Activated T-helper 1 cell treated with anti-CD3 and anti-CD28 coated beads, Interleukin-12 subunit alpha, Interleukin-12 subunit beta, Interleukin-2, Interleukin-4 antibody, amounts not matched to agents 30 ng/mL and 10 ng/mL and 1 ng/mL, durations not matched to agents 14 hours and 24 hours and 36 hours (primary cell): ENCODE measurements at places on chromosomes 16 and 17.
A peak's percentile ranks its signal among the peaks of the same experiment; 100 is the strongest.

DNA sequence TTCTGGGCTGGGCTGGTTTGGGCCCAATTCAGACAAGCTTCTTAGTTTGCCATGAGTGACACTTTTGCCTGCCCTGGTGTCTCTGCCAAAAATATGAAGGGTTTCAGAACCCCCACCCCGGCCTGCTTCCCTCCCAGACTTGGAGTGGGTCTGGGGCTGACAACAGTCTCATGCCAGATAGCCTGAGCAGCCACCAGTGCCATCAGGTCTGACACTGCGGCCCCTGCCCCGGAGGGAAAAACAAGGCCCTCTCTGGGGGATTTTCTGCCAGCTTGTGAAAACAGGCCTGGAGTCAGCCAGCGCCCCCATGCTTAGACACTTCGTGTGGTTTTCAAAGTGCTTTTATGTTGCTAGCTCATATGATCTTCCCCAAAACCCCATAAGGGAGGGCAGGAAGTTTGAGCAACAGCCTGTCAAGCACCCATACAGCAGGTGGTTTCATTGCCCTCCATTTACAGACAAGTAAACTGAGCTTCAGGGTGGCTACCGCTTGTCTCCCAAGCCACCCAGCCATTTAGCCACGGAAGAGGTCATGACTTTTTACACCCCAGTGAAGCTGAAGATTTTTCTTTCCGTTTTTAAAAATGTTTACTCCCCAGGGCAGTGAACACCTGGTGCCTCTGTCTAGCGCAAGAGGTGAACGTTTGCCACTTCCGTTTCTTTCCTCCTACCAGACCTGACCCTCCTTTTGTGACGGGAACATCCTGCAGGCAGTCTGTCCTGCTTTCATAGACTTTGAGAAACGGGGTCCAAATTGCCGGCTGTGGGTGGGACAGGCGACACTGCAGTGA, 300.6 kb downstream of the SEC14L1 start:
- H3K4me1 ChIP-seq = peaks cover 93% of the 10 kb centered on the region
- peak overlapping the region; percentile 100 for H3K27ac ChIP-seq
- H3K27me3 ChIP-seq = no peaks in the 10 kb centered on the region
- DNase-seq = peak; percentile 69
- H3K4me3 ChIP-seq = peak overlapping the region; percentile 85

DNA sequence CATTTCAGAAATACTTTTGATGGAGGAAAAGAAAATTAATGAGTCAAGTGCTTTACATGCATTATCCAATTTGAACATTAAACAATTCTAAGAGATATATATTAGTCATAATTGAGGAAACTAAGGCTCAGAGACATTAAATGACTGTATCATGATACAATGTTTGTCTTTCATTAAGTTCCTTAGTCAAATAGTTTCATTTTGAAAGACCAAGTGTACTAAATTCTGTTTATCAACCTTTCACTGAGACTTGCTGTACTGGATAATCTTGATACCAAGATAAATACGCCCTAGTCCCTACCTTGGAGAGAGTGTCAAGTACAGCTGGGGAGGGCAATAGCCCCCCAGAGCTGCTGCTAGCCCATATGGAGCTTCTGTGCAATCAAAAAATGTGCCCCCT, 24.2 kb downstream of the TOM1L2 start:
- H3K4me1 ChIP-seq = peaks cover 10% of the 10 kb centered on the region
- no peak overlapping the region for H3K27ac ChIP-seq
- no peak for DNase-seq
- peaks cover 2% of the 10 kb centered on the region for H3K36me3 ChIP-seq
- H3K27me3 ChIP-seq = no peaks in the 10 kb centered on the region

- no peaks in the 10 kb centered on the region for H3K27me3 ChIP-seq
- DNase-seq = peak; percentile 50
- peaks cover 4% of the 10 kb centered on the region for H3K36me3 ChIP-seq
- H3K27ac ChIP-seq = peak overlapping the region; percentile 96
- peaks cover 45% of the 10 kb centered on the region for H3K4me1 ChIP-seq
- H3K4me3 ChIP-seq = peak overlapping the region; percentile 82
Measured at GRCh38 chr16:31253642-31254045, 6.1 kb upstream of the ITGAM start.

DNA sequence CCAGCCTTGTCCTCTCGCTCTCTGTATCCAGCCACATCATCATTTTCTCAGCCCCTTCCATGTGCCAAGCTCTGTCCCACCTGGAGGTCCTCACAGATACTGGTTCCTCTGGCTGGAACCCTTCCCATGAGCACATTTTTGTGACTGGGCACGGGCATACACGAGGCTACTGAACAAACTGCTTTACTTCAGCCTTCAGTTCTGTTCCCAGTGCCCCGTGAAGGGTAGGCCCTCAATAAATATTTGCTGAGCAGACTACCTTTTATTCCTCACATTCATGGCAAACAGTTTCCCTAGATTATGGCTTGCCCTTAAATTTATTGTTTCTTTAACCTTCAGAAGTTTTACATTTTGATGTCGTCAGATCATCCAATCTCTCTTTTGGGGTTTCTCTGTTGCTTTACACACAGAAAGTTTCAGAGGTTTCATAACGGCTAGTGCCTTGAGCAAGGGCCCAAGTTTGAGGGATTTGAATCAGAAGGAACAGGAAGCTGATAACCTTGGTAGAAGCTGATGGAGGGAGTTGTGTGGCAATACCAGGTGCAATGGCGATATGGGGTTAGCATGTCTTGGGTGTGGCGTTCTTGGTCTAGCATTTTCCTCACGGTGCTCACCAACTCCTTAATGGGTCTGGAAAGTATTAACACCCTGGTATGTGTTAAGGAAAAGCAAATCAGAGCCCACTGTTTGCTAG, 27.8 kb downstream of the TMEM92 start:
- no peak overlapping the region for H3K4me3 ChIP-seq
- peak overlapping the region; percentile 6 for H3K27ac ChIP-seq
- DNase-seq = no peak
- peaks cover 4% of the 10 kb centered on the region for H3K27me3 ChIP-seq
- H3K36me3 ChIP-seq = no peaks in the 10 kb centered on the region

GRCh38 chr17:38751144-38751807, 1.3 kb upstream of the PSMB3 start:
- peaks cover 19% of the 10 kb centered on the region for H3K27me3 ChIP-seq
- peaks cover 18% of the 10 kb centered on the region for H3K36me3 ChIP-seq
- peak overlapping the region; percentile 97 for H3K4me3 ChIP-seq
- H3K27ac ChIP-seq = peak overlapping the region; percentile 98
- peaks cover 40% of the 10 kb centered on the region for H3K4me1 ChIP-seq

DNA sequence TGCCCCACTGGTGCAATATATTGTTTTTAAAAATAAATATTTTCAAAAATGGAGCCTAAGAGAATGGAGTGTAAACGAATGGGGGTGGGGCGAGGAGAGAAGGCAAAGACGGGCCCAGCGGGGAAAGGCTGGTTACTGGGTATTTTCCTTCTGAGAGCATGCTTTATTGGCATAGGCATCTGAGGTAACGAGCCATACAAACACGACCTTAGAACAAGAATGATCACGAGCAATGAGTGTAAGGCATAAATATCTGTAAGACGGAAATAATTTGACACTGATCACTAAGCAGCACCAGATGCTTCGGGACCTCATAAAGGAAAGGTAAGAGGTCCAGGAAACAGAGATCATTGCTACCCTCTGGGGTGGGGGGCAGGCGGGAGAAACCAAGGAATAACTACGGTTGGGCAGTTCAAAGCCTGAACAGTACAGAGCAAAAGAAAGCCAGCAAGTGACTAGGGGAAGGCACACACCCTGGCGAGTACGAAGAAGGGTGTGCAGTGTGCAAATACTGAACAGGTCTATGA, 959 bp downstream of the SSH2 start:
- no peak overlapping the region for H3K27ac ChIP-seq
- H3K4me1 ChIP-seq = peaks cover 39% of the 10 kb centered on the region
- H3K36me3 ChIP-seq = peaks cover 9% of the 10 kb centered on the region
- H3K27me3 ChIP-seq = no peaks in the 10 kb centered on the region
- no peak for DNase-seq

- DNase-seq = no peak
- H3K36me3 ChIP-seq = no peaks in the 10 kb centered on the region
- H3K4me1 ChIP-seq = peaks cover 5% of the 10 kb centered on the region
Measured at GRCh38 chr17:2835780-2836179, 39.5 kb downstream of the RAP1GAP2 start.

- peaks cover 48% of the 10 kb centered on the region for H3K36me3 ChIP-seq
- H3K4me3 ChIP-seq = no peak overlapping the region
- H3K27me3 ChIP-seq = no peaks in the 10 kb centered on the region
- H3K27ac ChIP-seq = peak overlapping the region; percentile 63
- peaks cover 23% of the 10 kb centered on the region for H3K4me1 ChIP-seq
- DNase-seq = no peak
Measured at GRCh38 chr16:16017812-16018211, 68.4 kb downstream of the ABCC1 start.

GRCh38 chr16:12602811-12603698, 200.6 kb downstream of the CPPED1 start:
- no peaks in the 10 kb centered on the region for H3K4me1 ChIP-seq
- H3K27ac ChIP-seq = no peak overlapping the region
- H3K36me3 ChIP-seq = no peaks in the 10 kb centered on the region
- DNase-seq = no peak
- peaks cover 3% of the 10 kb centered on the region for H3K27me3 ChIP-seq
- no peak overlapping the region for H3K4me3 ChIP-seq

DNA sequence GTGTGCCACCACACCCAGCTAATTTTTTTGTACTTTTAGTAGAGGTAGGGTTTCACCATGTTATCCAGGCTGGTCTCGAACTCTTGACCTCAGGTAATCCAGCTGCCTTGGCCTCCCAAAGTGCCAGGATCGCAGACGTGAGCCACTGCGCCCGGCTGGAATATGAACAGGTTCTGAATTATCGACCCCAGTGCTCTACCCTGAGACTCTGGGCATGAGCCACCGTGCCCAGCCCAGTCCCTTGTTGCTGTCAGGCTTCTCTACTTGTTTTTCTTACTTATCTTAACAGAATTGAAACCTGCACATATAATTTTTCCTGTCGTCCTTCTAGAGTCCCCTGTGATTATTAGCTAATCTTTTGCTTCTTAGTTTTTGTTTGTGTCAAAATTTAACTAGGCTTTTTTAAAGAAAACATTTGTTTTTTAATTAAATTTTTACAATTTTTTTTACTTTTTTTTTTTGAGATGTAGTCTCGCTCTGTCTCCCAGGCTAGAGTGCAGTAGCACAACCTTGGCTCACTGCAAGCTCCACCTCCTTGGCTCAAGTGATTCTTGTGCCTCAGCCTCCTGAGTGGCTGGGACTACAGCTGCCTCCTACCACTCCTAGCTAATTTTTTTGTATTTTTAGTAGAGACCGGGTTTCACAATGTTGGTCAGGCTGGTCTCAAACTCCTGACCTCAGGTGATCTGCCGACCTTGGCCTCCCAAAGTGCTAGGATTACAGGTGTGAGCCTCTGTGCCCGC, 66.7 kb downstream of the AP2B1 start:
- DNase-seq = no peak
- peaks cover 35% of the 10 kb centered on the region for H3K36me3 ChIP-seq
- H3K4me1 ChIP-seq = peaks cover 10% of the 10 kb centered on the region
- no peaks in the 10 kb centered on the region for H3K27me3 ChIP-seq
- H3K4me3 ChIP-seq = no peak overlapping the region

GRCh38 chr17:43917016-43917347, 9.6 kb upstream of the MPP2 start:
- no peak for DNase-seq
- peak overlapping the region; percentile 52 for H3K4me3 ChIP-seq
- peaks cover 11% of the 10 kb centered on the region for H3K4me1 ChIP-seq
- H3K27ac ChIP-seq = no peak overlapping the region
- H3K36me3 ChIP-seq = no peaks in the 10 kb centered on the region
- H3K27me3 ChIP-seq = peaks cover 2% of the 10 kb centered on the region

DNA sequence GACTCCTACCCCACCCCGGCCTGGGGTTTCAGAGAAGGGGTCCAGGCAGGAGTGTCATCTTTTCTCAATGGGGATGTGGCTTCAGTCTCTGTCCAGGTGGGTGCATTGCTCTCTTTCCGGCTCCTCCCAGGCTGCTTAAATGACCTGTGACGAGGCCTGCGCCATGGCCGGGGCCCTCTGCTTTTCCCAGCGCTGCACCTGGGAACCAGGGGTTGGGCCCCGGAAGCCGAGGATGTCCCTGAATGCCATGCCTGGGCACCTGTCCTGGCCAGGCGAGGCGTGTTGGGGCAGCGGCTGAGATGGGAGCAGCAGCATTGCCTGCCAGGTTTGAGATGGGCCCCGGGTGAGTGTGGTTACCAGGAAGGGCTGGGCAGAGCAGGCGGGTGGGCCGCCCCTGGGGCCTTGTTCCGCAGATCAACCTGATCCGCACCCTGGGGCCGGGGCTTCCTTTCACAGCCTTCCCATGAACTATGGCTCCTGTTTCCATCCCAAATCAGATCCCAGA, 147.4 kb downstream of the SEC14L1 start:
- H3K27me3 ChIP-seq = peaks cover 7% of the 10 kb centered on the region
- H3K27ac ChIP-seq = no peak overlapping the region
- H3K4me1 ChIP-seq = peaks cover 5% of the 10 kb centered on the region
- H3K36me3 ChIP-seq = no peaks in the 10 kb centered on the region

- peaks cover 9% of the 10 kb centered on the region for H3K36me3 ChIP-seq
- no peaks in the 10 kb centered on the region for H3K27me3 ChIP-seq
- no peak for DNase-seq
- H3K27ac ChIP-seq = no peak overlapping the region
- H3K4me3 ChIP-seq = no peak overlapping the region
Measured at GRCh38 chr17:5299383-5299782, 17.3 kb downstream of the RABEP1 start.

- H3K36me3 ChIP-seq = no peaks in the 10 kb centered on the region
- H3K4me3 ChIP-seq = no peak overlapping the region
- DNase-seq = no peak
- H3K27me3 ChIP-seq = no peaks in the 10 kb centered on the region
- no peak overlapping the region for H3K27ac ChIP-seq
Measured at GRCh38 chr16:22739077-22739476, 74.9 kb upstream of the HS3ST2 start.

- DNase-seq = peak; percentile 70
- no peaks in the 10 kb centered on the region for H3K36me3 ChIP-seq
- H3K4me1 ChIP-seq = peaks cover 30% of the 10 kb centered on the region
Measured at GRCh38 chr17:60142872-60143499, 6.8 kb upstream of the CA4 start.

DNA sequence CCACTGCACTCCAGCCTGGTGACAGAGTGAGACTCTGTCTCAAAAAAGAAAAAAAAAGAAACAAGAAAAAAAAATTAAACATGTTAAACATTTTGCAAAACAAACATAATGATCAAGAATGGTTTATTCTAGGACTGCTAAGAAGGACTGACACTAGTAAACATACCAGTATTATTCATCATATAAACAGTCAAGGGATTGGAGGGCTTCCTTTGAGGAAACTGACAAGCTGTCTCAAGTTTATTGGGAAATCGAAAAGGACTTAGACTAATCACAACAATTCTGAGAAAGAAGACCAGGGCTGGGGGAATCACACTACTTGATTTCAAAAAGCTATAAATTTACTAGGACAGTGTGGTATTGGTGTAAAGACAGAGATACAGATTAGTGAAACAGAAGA, 75.5 kb downstream of the MYH10 start:
- H3K27ac ChIP-seq = no peak overlapping the region
- no peak for DNase-seq
- H3K36me3 ChIP-seq = no peaks in the 10 kb centered on the region

GRCh38 chr17:60577147-60577915, 22.7 kb upstream of the PPM1D start:
- H3K36me3 ChIP-seq = no peaks in the 10 kb centered on the region
- H3K4me3 ChIP-seq = peak overlapping the region; percentile 68
